ENCODE measurements at places on chromosomes 16 and 17. TPM values are rescaled to one million over a fixed set of nuclear protein-coding genes. Genes with fewer than 3 reads are reported as not detected.

DNA sequence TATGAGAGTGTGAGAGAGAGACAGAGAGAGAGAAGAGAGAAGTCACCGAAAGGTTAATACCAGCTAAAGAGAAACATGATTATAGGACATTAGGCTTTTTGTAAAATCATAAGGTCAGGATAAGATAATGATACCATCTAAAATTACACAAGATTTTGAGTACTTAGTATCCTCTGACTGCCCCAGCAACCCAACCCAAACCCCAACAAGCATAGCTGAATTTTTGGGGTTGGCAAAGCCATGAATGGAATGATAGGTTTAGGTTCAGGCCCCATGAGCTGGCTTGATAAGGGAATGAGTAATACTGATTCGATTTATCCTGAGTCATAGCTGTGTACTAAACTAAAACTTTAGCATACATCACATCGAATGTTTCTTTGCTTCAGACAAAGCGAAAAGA is 259.5 kb downstream of the IRX3 start:
- H3K27ac ChIP-seq: no peak overlapping the region
- H3K4me3 ChIP-seq: no peak overlapping the region
- DNase-seq: no peak
- H3K36me3 ChIP-seq: no peaks in the 10 kb centered on the region

The NSF gene
- 49.6 TPM for total RNA-seq

DNA sequence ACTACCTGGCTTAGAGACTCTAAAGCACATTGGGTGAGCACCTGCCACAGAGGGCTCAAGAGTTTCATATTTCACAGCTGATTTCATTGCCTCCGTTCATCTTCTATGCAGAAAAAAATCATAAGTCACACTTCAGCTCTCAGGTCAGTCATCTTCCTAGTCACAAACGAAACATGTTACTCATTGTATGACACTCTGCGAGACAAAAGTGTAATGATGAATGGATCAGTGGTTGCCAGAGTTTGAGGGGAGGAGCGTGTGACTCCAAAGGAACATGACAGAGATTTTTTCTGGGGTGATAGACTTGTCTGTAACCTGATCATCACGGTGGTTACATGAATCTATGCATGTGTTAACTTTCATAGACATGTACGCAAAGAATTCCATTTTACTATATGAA is 195.2 kb upstream of the CNTNAP4 start:
- H3K27me3 ChIP-seq: no peaks in the 10 kb centered on the region
- no peak overlapping the region for H3K4me3 ChIP-seq
- H3K36me3 ChIP-seq: no peaks in the 10 kb centered on the region
- no peaks in the 10 kb centered on the region for H3K4me1 ChIP-seq
- no peak for DNase-seq
- H3K27ac ChIP-seq: no peak overlapping the region

The IRX3 gene
- 89.2 TPM for total RNA-seq

DNA sequence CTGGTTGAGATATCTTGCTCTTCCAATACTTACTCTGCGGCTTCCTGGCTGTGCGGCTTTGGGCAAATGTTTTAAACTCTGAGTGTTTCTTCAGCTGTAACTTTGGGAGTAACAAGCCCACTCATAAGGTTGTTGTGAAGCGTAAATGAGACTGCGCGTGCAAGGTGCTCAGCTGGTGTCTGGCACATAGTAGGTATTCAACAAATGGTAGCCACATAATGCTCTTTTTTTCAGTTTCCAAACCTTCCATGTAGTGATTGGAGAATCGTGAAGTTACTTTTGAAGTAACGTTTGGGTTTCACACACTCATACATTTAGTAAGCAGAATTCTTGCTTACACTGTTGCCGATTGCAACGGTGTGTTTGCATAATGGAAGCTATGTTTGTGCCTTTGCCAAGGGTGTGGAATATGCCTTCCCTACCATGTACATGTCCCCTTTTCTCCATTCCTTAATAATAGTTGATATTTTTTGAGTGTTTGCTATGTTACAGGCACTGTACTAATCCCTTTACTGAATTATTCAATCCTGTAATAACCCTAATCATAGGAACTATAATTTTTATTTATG is 829 bp downstream of the DHRS7B start:
- peak overlapping the region; percentile 91 for H3K4me3 ChIP-seq
- DNase-seq: no peak
- no peaks in the 10 kb centered on the region for H3K36me3 ChIP-seq
- peak overlapping the region; percentile 95 for H3K27ac ChIP-seq

DNA sequence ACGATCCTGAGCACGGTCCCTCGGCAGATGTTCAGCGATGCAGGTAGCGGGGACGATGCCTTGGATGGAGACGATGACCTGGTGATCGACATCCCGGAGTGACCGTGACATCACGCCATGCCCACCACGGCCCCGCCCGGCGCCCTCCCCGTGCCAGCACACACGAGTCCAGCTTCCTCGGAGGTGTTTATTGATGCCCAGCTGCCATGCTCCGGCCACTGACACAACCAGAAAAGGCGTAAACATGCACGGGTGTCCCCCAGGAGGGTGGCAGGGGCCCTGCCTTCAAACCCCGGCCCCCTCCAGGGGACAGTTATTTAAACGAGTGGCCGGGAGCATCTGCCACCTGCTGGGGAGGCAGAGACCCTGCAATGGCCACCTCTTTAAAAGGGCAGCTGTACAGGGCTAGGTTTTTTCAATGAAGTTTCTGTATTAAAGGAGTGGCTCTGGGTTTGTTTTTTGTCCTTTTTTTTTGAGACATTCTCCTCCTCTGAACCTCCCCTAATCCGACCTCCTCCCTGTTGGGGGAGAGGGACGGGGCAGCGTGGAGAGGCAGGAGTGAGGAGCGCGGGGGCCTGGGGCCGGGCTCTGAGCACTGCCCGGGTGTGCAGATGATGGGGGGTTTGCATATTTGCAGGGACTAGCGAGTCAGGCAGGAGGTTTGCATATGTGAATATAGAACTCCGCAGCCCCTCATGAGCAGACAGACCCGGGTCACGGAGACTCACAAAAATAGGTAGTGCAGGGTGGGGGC is 5.3 kb downstream of the DOC2A start:
- no peak overlapping the region for H3K4me3 ChIP-seq
- H3K27ac ChIP-seq: no peak overlapping the region

GRCh38 chr16:86483-86952 is 8.5 kb downstream of the MPG start:
- H3K4me1 ChIP-seq: peaks cover 28% of the 10 kb centered on the region
- H3K27ac ChIP-seq: peak overlapping the region; percentile 79
- peaks cover 56% of the 10 kb centered on the region for H3K36me3 ChIP-seq
- H3K4me3 ChIP-seq: no peak overlapping the region
- no peaks in the 10 kb centered on the region for H3K27me3 ChIP-seq

The CRHR1 gene
- total RNA-seq: not detected

- no peaks in the 10 kb centered on the region for H3K27me3 ChIP-seq
- H3K4me1 ChIP-seq: no peaks in the 10 kb centered on the region
- H3K4me3 ChIP-seq: no peak overlapping the region
- peak; percentile 49 for DNase-seq
- no peak overlapping the region for H3K27ac ChIP-seq
Measured at GRCh38 chr17:82976982-82977488, 102.4 kb upstream of the METRNL start.

DNA sequence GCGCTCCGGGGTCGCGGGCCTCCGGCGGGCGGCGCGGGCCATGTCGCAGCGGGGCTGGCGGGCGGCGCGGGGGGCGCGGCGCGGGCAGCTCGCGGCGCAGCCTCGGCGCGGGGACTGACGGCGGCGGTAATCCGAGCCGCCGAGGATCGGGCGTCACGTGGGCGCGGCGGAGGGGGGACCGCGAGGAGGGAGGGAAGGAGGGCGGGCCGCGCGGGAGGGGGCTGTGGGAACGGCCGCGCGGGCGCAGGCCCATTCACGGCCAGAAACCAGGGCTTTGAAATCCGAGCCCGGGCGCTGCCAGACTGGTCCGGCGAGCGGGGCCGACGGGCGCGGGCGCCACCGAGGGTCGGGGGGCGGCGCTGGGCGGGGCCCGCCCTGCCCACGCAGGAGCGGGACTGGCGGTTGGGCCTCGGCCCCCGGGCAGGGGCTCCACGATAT is at the start of gene MTSS2:
Gene MTSS2 (minus strand): TSS at position 116 of the 438 bp plus-strand sequence. CDS start 262 bp downstream, outside the sequence.
- peak within 1 kb of the TSS; percentile 73 for H3K4me3 ChIP-seq
- peak within 1 kb of the TSS; percentile 82 for H3K27ac ChIP-seq
- no peaks in the 10 kb centered on the region for H3K27me3 ChIP-seq
- peaks cover 74% of the 10 kb centered on the region for H3K4me1 ChIP-seq
- peak; percentile 93 for DNase-seq

The CD300LB gene
- 1.3 TPM for total RNA-seq

Data from upper lobe of right lung (tissue), 1 donor.